Mucosa of descending colon (tissue), 3 donors: ENCODE measurements at places on chromosomes 2 and 18.

- DNase-seq = peak; percentile 71
These were observed at the start of gene IL1RL2 for GRCh38 chr2:102186791-102187495. IL1RL2 (plus strand) TSS chr2:102187023; CDS start chr2:102187868, 845 bp downstream.

GRCh38 chr2:239736358-239737143 is 288.6 kb downstream of the NDUFA10 start:
- peak; percentile 41 for DNase-seq

GRCh38 chr2:63696496-63696895 is 107.7 kb downstream of the MDH1 start:
- DNase-seq = no peak

DNA sequence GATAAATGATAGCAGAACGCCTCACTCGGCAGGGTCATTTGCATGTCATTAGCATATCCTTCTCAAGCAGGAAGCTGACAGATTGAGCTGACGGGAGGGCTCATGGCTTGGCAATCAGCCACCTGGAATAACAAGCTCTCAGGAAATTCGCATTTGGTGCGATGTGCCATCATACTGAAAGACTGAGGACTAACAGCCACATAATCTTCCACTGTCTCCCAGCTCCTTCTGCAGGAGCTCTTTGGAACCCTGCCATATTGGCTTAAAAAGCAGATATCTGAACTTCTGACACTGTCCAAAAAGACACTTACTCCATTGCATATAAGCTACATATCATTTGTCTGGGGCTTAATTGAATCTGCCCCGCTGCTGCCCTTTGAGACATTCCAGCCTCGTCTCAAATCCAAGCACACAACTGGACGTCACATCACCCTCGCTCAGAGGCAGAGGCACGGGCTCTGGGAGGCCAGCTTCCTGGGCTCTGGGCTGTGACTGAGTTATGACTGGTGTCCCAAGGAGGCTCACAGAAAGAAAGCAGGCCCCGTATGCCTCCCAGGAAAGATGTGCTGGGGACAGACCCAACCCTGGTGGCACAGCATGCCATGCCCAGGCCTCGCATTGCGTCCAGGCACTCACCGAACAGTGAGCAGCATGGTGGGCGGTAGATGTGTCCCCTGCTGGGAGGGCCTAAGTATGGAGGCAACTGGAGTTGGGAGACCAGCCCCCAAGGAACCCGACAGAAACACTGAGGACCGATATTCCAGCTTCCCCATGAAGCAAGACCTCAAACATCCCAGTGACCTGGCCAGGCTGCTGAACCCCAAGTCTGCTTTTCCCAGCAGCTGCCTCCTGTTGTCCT is 228.0 kb downstream of the ATAD2B start:
- no peak for DNase-seq

- DNase-seq = no peak
These were observed 15.9 kb upstream of the ATP6V1B1 start for GRCh38 chr2:70919672-70920366.

DNA sequence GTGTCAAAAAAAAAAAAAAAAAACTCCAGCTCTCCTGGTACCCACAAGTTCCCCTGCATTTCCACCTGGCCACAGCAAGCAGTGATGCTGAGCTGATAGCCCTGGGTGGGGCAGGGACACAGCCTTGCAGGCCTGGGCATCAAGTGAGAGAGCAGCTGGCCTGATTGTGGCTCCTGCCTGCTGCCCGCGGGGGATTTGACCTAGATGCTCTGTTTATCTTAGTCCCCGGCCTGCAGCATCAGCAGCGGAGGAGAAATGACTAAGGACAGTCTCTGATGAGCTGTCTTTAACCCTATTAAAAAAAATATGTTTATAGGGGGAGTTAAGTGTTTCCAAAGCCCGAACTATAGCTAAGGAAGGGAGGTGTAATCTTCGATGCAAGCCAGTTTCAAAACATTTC is 102.6 kb downstream of the MTCL1 start:
- no peak for DNase-seq

GRCh38 chr18:45627204-45627526 is 11.9 kb downstream of the SLC14A2 start:
- DNase-seq = no peak

- no peak for DNase-seq
These were observed 1.7 kb downstream of the TUBB6 start for GRCh38 chr18:12309683-12310198.

GRCh38 chr2:59798687-59799232 is 754.7 kb downstream of the BCL11A start:
- no peak for DNase-seq

DNA sequence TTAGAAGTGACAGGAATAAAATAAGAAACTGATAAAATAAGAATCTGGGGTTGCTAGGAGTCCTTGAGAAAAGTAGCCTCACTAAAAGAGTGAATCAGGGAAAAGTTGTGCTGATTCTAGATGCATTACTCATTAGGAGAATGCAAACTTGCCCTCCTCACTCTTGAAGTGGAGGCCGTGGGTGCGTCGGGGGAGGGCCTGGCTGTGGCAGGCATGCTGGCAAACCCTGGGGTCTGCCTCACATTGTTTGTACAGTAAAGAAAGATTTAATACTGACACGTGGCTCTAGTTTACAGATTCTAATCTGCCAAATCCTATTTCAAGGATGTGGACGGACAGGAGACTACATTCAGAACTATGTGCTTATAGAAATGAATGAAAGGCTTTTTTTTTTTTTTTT is 41.9 kb downstream of the TANC1 start:
- no peak for DNase-seq

- no peak for DNase-seq
These were observed 244.3 kb downstream of the FAM210A start for GRCh38 chr18:13481820-13482617.

- no peak for DNase-seq
These were observed 647 bp downstream of the CCDC121 start for GRCh38 chr2:27627963-27628766.

DNA sequence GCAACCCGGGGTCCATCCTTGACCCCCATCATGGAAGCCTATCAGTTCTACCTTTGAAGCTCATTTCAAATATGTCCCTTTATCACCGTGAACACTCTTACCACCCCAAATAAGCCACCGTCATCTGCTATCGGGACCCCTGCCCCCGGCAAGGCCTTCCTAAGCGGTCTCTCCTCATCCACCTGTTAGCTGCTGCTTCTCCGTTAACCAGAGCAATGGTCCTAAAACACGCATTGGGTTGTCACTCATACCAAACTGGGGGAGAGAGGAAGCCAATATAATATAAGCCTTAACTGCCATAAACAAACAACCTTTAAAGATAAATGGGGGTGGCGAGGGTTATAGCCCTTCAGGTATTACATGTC is 680 bp downstream of the ASNSD1 start:
- DNase-seq = no peak

DNA sequence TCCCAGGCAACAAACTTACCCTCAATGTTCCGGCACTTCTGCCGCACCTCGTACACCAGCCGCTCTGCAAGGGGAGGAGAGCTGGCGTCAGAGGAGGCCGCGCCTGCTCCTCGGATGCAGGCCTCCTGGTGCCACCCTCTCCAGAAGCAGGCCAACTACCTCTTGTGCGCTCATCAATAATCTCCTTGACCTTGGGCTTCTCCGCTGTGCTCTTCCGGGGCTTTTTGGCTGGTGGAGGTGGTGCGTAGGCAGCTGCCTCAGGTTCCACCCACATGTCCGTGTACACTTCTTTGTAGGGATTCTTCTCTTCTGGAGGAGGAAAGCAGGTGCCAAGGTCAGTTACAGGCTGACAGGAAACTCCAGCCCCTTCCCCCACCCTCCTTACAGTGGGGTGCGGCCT is 77.6 kb upstream of the POMC start:
- no peak for DNase-seq

DNA sequence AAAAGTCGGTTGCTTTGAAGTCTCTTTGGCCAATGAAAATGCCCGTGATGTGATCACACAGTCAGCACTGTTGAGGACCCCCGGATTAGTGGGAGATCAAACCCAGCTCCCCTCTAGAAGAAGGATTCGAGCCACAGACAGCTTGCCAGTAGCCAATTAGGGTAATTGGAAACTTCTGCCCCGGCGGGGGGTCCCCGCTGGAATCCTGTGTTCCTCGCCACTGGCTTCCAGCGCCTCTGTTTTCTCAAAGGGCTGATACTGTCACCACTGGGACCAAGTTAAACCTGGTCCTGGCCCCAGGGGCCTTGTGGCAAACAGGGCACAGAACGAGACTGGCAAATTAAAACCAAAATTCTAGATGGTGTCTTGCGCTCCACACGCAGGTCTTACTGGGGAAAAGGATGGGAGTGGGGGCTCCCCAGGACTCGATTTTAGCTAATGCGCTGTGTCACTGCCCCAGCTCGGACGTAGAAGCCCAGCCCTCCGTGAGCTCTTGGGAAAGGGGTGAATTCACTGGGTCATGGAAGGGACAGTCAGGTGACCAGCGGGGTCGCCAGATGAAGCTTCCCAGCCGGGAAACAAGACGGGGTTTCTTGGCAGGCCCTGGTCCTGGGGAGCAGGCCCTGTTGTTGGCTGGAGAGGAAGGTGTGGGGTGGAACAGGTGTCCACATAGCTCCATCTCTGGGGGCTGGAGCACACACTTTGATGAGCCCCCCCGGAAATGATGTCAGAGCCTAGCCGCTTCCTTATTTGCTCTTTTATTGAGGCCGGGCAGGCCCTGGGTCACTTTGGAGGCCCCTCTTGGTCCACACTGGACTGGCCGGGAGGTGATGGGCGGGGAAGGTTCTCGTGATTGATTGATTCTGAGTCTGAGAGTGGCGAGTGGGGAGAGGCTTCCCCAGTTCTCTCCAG is 90.2 kb downstream of the SMAD7 start:
- DNase-seq = no peak

- DNase-seq = peak; percentile 59
These were observed 116.0 kb upstream of the RAB27B start for GRCh38 chr18:54712306-54712705.

- no peak for DNase-seq
These were observed 239.7 kb downstream of the GPD2 start for GRCh38 chr2:156675896-156676295.

- DNase-seq = no peak
These were observed 76.7 kb downstream of the RND3 start for GRCh38 chr2:150410809-150411208.
